DMS153 (cell line): ENCODE measurements at places on chromosomes 3 and 15.

DNA sequence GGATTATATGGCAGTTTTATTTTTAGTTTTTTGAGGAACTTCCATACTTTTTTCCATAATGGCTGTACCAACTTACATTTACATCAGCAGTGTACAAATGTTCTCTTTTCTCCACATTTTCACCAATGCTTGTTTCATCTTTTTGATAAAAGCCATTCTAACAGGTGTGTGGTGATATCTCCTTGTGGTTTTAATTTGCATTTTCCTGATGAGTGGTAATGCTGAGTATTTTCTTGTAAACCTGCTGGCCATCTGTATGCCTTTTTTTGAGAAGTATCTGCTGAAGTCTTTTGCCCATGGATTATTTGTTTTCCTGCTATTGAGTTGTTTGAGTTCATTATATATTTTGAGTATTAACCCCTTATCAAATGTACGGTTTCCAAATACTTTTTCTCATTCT, 50.6 kb downstream of the RPL39L start:
- DNase-seq: no peak

GRCh38 chr3:135809021-135809634, 156.4 kb upstream of the PPP2R3A start:
- DNase-seq: no peak

GRCh38 chr3:175895731-175896130, 1036.6 kb downstream of the NAALADL2 start:
- no peak for DNase-seq

- peak; percentile 75 for DNase-seq
These were observed 437.0 kb upstream of the PPP2R3A start for GRCh38 chr3:135528413-135529015.

DNA sequence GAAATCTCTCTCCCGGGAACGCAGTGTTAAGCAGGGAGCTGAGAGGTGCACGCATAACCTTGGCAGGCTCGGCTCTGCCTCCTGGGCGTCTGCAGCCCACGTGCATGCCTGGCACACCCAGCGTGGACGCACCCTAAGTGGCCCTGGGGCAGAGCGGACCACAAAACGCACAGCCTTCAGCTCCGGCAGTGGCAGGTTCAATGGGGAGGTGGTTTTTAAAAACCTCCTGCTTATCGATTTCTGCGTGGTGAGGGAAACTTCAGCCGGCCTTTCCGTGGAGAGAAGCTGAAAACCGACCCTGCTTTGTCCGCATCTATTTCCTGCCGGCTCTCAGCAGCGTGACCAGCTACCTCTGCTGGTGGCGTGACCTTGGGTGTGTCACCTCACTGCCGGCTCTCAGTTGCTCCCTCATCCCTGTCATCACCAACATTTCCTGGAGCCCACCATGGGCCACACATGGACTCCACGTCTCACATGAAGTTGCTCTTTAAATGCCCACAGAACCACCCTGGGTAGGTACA, 134.8 kb upstream of the MEF2A start:
- DNase-seq: no peak

GRCh38 chr15:89587955-89588354, 12.7 kb downstream of the TICRR start:
- DNase-seq: no peak

GRCh38 chr15:69092159-69092558, 68.3 kb upstream of the GLCE start:
- DNase-seq: no peak

- no peak for DNase-seq
These were observed 80.1 kb downstream of the EOMES start for GRCh38 chr3:27641888-27642601.

- no peak for DNase-seq
These were observed 78.1 kb downstream of the ZNF621 start for GRCh38 chr3:40602778-40603385.

DNA sequence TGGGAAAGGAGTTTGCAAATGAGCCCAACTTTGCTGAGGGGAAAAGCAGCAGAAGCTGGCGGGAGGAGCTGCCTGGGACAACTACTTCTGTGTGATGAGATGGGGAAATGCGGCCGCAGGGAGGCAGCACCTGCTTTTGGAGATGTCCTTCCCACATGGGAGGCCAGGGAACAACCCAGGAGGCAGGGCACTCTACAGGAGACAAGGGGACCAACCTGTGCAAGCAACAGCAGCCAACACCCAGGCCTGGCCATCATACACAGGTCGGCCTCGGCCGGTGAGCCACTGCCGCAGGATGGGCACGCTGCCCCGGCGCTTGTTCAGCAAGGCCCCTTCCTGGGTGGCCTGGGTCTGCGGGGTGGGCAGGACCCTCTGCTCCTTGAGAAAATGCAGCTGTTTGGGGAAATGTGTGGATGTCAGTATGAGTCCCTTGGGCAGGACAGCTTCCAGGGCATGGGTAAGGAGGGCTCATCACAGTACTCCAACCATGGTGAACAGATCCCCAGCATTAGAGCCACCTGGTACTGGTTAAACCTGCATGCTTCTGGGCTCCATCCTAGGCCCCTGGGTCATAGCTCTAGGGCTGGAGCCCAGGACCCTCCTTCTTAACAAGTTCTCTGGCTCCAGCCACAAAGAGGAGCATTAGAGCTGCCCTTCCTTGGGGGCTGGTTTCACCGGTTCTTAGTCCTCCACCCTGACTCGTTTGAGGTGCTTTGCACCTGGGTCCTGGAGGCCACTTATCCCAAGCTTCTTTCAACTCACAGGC, 11.6 kb downstream of the EPB42 start:
- DNase-seq: no peak

- DNase-seq: no peak
These were observed 813.4 kb upstream of the EPHA6 start for GRCh38 chr3:96000966-96001365.
